ENCODE measurements at places on chromosomes 6 and 20.

DNA sequence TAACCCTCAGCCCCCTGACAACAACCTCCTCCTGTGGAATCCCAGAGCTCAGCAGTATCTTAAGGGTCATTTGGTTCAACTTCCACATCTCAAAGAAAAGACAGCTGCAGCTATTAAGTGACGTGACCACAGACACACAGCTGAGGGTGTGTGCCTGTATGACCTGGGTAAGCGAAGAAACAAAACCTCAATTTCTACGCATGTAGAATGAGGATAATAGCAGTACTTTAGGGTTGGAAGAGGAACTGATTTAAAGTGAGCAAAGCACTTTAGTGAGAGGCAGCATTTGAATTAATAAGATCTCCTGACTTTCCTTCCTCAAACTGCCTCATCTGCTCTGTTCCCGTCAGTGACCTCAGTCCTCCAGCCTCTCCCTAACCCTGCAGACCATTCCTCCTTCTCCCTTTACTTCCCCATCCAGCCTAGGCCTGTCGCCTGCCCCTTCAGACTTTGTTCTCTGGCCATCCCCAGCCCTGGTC is 6.8 kb upstream of the ARMC2 start:
- DNase-seq, result no peak

- DNase-seq, result no peak
Observed at GRCh38 chr6:127013865-127014264, 104.6 kb upstream of the RSPO3 start.

GRCh38 chr20:57505979-57506378 is 19.0 kb downstream of the CTCFL start:
- DNase-seq, result no peak

DNA sequence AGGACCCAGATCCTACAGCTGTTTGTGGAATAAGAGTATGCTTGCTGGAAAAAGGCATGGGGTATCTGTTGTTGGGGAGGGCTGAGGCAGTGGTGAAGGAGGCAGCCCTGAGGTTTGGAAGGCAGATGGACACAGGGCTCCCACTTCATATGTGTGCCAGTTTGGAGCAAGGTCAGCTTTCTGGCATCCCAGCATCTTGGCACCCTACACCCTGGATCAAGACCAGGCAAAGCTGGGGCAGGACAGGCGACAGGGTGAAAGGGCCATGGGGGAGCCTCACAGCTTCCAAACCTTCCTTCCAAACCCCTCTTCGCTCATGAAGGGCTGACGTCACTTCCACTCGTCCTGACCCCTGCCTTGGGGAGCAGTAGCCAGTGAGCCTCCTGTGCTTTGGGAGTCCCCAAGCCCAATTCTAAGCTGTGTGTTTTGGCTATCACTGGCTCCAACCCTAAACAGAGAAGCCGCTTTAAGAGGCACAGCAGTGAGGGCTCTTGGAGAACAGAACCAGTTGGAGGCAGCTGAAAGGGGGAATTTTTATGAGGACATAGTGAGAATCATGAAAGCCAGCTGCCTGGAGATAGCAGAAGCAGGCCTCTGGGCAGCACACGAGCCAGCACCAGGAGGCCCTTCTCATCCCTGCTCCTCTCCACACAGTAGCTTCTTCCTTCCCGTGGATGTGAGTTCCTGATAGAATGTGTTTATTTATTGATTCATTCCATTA is 448.6 kb upstream of the CDH4 start:
- DNase-seq, result no peak

DNA sequence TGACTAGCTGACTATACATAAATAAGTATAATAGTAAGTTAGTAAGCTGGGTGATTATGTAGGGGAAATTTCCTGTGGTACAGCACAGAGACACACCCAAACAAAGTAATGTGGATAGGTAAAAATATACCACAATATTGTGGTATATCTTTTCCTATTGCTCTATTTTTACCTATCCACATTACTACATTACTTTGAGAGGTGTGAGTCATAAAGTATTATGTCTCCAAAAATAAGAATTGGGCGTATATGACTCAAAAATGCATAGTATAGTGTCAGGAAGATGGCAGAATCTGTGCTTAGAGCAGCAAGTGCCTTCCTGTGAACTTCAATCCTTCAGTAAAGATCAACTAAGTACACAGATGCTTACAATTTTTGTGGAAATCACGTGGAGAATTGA is 2.7 kb upstream of the SIRPG start:
- DNase-seq, result no peak

GRCh38 chr6:154805288-154805911 is 72.2 kb downstream of the SCAF8 start:
- DNase-seq, result no peak

GRCh38 chr6:43727634-43728033 is 40.0 kb upstream of the MRPS18A start:
- no peak for DNase-seq

- no peak for DNase-seq
Observed at GRCh38 chr6:157169656-157170055, 153.7 kb downstream of the TMEM242 start.

DNA sequence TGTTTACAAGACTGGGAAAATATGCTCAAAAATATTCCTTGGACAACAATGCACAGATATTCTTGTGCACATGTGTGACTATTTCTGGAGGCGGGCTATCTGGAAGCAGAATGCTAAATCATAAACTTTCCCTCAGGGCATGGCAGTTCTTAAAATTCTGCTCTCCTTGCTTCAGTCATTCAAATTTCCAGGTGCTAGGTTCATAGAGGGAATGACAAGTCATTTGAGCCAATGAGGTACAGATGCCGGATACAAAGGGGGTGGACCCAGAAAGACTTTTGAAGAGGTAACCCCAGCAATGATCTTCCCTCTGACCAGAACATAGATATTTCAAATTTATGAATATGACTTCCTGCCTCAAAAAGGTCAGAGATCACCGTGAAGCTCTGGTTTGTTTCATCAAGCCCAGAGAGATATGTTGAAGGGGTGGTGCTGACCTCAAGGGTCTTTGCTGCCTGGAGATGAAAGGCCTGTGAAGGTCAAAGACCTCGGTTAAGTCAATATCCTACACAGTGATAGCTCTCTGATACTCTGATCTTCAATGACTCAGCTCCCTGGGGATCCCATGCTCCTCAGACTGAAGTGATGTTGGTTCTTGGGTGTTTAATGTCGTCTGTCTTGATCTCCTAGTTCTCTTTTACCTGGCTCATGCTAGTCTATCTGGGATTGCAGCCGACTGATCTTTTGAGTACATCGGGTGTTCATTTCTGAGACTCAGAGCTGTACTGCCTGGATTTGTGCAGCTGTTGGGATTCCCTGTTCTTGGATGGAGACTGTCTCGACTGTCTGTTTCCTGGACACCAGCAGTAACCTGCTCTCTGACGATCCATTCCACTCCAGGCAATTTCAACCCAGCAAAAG is 47.5 kb upstream of the TSHZ2 start:
- DNase-seq, result no peak

GRCh38 chr6:9315966-9316650 is 880.8 kb upstream of the SLC35B3 start:
- no peak for DNase-seq

GRCh38 chr6:168598251-168599117 is 157.5 kb downstream of the SMOC2 start:
- no peak for DNase-seq

DNA sequence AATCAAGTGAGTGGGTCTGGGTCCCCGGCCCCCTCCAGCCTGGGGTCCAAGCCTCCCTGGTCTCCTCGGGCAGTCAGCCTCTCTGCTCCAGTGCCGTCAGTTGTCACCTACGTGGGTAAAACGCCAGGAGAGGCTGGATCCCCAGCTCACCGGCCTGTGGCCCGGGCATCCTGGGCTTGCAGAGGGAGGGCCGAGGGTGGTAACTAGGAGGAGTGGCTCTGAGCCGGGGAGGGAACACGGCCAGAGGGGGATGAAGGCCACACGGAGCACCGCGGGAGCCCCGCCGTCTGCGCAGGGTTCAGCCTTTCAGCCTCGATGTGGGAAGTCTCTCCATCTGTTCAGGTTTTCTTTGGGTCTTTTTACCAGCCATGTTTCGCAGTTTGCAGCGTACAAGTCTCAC is 29.5 kb upstream of the BHLHE23 start:
- DNase-seq, result no peak

DNA sequence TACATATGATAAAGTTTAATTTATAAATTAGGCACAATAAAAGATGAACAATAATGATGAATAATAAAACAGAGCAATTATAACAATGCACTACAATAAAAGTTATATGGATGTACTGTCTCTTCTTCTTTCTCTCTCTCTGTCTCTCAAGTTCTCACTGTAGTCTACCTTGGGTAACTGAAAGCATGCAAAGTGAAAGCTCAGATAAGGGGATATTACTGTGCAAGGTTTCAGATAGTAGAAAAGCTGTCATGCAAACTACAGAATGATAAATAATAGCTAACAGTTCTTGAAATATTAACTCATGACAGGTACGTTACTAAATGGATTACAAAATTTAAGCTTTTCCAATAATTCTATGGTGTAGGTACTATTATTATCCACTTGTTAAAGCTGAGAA is 311.9 kb upstream of the PRDM1 start:
- no peak for DNase-seq

DNA sequence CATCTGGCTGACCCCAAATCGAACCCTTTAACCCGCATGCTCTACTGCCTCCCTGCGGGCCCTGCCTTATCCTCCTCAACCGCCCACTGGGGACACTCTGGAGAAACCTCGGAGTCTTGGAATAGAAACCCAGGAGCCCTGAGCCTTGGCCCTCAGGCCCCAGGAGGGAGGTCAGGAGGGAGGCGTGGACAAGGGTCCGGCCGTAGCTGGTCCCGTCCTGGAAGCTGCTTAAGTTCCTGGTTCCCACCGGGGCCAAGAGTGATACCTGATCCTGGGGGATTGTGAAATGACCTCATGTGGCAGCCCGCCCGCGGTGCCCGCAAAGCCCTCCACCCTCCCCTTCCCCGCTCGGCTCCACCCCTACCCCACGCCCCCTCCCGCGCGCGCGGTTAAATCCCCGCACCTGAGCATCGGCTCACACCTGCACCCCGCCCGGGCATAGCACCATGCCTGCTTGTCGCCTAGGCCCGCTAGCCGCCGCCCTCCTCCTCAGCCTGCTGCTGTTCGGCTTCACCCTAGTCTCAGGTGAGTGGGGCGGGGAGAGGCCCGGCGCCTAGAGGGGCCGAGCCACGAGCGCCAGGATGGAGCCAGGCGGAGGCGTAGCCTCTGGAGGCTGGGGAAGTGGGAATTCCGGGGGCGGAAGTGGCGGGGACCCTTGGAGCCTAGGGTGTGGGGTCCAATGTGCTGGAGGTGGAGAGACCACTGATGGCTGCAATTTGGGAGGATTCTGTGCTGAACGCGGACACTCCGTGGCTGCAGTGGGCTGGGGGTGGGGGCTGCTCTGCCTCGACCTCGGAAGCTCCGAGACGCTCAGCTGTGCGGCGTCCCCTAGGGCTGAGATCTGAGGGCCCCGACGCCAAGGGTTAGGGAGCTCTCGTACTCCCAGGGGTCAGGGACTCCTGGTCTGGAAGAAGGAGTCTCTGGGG is at the start of gene WFDC2:
WFDC2 (plus strand) TSS at position 418 of the 926 bp plus-strand sequence; CDS start at position 447, 29 bp downstream.
- no peak for DNase-seq

- DNase-seq, result no peak
Observed at GRCh38 chr20:37356387-37356786, 10.4 kb downstream of the SRC start.

- DNase-seq, result no peak
Observed at GRCh38 chr20:59124296-59125029, 39.2 kb upstream of the ZNF831 start.

- DNase-seq, result no peak
Observed at GRCh38 chr6:41901882-41902519, 6.8 kb upstream of the USP49 start.

- no peak for DNase-seq
Observed at GRCh38 chr20:53138454-53139262, 166.5 kb downstream of the TSHZ2 start.

GRCh38 chr20:5971203-5971602 is 20.8 kb downstream of the MCM8 start:
- no peak for DNase-seq

GRCh38 chr6:38720295-38720694 is 5.2 kb downstream of the DNAH8 start:
- no peak for DNase-seq

- DNase-seq, result no peak
Observed at GRCh38 chr20:1265226-1265915, 723 bp upstream of the SNPH start.

DNA sequence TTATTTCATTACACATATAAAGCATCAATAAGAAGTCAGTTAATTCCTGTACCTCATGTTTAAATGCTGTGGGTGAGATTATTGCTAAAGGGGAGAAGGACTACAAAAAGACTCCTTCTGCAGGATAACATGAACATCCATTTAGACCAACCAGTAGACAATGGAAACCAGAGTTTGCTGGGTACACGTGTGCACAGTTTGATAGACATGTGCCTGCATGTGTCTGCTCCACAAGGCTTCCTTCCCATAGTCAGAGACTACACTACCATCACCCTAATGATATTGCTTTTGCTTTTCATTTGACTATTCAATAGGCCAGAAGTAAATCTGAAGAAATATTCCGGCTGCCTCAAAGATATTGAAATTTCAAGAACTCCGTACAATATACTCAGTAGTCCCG is 231.6 kb downstream of the ARHGAP18 start:
- no peak for DNase-seq

DNA sequence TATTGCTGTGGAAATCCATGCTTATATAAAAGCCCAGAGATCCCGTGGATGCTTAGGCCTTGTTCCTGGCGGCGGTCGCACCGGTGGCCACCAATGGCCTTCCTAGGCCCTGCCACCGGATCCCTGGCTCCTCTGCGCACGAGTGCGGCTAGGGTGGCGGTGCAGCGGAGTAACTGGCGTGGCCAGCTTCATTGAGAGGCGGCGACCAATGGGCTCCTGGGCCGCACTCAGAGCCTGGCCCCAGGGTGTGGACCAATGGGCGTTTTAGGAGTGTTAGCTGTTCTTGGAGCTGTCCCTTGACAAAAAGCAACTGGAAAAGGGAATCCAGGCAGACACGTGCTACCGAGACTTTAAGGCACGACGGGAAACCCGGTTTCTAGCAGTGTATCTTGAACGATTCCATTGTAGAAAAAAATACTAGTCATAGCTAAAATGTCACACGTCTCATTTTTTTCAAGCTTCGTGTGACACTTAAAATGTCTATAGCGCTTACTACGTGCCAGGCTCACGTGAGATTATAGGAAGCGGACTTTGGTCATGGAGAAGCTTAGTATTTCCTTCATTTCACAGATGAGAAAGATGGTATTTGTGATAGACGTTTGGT is 1.7 kb downstream of the AMD1 start:
- DNase-seq, result peak; percentile 52

DNA sequence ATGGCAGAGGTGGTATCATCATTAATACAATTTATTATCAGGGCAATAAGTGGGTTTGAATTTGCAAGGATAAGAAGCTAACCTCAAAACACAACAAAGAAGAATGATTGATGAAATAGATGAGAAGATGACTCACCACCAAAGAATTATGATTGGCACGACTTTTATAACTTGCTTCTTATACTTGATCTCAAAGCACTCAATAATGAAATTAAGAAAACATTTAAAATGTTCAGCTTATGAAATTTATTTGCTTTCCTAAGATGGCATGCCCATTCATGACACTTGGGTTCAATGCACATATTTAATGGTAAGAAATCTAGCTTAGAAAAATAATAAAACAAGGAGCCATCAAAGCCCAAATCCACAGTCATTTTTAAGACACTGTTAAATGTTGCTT is 477.5 kb downstream of the GJA1 start:
- no peak for DNase-seq

Measured in brain pericyte (primary cell).